ENCODE measurements at places on chromosomes 1 and 21.

DNA sequence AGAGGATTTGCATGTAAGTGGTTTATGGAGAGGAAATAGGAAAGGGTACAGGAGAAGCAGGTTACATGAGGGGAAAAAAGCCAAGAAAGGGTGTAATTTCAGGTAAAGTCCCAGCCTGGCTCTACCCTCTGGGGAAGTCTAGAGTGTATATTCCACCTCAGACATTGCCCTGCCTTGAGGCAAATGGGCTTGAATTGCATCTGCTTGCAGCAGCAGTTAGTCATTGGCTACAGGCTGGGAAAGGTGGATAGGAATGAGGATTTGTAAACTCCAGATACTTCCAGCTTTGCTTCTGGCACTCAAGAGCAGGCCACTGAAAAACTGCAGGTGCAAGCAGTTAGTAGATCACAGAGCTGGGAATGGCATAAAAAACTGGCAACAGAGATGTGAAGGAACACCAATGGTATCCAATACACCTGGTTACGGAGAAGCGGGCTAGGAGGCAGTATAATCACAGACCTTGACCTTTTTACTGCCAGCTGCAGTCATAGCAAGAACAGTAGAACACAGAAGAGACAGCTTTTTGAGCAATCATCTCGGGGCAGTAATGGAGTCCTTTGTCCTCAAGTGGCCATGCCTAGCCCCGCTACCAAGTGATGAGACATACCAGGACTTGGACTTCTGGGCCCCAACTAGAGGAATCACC lies 226.9 kb upstream of the NRIP1 start:
- no peak for DNase-seq

- DNase-seq, result no peak
These were observed 40.4 kb downstream of the ATP6V1G3 start for GRCh38 chr1:198500096-198500495.

DNA sequence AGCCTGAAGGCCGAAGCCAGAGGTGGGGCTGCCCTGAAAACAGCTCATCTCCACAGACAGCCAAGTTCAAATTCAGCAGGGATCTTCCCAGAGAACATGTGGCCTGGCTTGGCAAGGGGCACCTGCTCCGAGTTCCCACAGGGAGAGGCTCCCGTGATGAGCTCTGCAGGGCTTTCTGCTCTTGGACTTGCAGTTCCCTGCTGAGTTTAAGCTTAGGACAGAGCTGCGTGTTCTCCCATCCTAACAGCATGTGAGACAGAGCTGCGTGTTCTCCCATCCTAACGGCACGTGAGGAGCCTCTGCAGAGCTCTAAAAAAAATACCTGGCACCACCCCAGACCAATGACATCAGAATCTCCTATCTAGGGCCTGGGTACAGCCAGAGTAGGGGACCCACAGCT lies 113.0 kb upstream of the VAMP3 start:
- DNase-seq, result no peak

GRCh38 chr1:237953238-237953637 lies 62.5 kb upstream of the ZP4 start:
- DNase-seq, result no peak

Data from HuH-7.5 (cell line).